KBM-7 (cell line): ENCODE measurements at places on chromosomes 13 and 19.

DNA sequence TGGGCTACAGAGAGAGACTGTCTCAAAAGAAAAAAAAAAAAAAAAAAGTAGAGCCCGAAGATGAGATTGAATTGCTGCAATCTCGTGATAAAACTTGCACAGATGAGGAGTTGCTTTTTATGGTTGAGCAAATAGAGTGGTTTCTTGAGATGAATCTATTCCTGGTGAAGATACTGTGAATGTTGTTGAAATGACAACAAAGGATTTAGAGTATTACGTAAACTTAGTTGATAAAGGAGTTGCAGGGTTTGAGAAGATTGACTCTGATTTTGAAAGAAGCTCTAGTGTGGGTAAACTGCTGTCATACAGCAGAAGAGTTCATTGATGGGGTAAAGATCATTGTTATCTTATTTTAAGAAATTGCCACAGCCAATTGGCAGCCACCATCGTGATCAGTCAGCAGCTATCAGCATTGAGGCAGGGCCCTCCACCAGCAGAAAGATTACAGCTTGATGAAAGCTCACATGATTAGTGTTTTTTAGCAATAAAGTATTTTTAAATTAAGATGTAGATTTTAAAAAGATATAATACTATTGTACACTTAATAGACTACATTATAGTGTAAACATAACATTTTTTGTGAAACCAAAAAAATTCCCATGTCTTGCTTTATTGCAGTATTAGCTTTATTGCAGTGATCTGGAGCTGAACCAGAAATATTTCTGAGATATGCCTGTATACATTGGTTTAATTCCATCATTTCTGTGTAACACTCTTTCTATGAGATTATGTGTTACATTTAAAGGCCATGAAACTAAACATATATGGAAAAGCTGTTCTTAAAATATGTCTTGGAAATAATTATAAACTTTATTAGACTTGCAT is 43.1 kb downstream of the ZMYM2 start:
- DNase-seq = no peak

DNA sequence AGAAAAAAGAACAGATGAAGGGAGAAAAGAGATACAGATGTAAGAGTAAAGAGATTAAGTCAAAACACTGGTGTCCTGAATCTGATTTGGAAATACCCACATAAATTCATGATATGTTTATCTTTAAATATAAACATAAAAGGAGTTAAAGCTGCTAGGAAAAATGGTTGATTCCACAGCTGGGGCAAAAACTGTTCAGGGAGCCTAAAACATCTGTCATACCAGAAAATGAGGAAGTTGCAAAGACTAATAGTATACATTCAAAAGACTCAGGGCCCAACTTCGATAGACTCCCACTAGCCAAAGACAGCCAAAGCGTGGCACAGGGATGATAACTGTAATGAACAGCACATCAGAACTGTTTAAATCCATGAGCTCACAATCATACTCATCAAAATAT is 62.0 kb downstream of the ABCC4 start:
- DNase-seq = peak; percentile 75

GRCh38 chr13:100473087-100473486 is 115.5 kb downstream of the GGACT start:
- DNase-seq = no peak

GRCh38 chr13:101406791-101407190 is 9.5 kb downstream of the NALCN start:
- DNase-seq = no peak

GRCh38 chr19:13154241-13154778 is 4.1 kb downstream of the IER2 start:
- DNase-seq = peak; percentile 55

DNA sequence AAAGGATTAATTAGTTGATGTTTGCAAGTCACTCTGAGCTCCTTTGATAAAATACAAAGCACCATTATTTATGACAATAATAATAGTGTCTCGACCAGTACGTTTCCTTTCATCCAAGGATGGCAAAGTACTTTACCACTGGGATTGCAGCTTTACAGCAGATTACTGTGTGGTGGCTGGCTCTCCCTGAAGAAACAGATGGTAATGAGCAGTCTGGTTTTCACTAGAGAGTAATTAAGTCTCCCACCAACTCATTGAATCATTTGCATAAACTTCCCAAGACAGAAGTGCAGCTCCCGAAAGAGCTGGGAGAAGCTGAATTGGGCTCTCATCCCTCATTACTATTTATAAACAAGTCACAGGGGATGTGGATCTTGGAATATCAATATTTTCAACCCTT is 48.7 kb downstream of the KLF5 start:
- DNase-seq = no peak

DNA sequence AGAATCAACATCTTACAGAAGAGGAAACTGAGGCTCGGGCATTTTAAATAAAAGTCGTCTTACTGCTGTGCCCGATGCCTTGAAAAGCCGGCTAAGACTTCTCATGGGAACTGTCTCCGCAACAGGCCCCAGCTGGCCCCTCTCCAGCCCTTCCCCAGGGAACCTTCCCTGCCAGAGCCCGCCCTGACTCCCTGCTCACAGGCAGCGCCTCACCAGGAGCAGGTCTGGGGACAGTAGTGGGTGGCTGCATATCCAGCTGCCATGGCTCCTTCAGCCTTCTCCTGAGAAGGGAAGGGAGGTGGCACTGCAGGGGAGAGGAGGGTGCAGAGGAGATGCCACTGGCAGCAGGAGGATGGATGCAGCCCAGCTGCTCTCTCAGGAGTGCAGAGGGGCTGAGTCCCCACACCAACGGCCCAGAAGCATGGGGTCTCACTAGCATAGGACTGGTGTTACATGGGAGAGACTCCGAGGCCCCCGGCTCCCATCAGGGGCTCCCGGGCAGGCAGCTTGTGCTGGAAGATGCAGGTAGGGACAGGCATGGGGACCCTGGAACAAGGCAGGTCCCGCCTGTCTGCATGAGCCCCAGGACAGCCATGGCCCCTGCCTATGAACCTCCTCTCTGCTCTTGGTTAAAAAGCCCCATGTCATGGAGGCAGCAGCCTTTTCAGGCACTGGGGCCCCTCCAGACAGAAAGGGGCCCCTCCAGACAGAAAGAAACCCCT is 216.4 kb upstream of the SGCG start:
- DNase-seq = no peak

GRCh38 chr13:31377946-31378345 is 178.2 kb downstream of the B3GLCT start:
- no peak for DNase-seq

DNA sequence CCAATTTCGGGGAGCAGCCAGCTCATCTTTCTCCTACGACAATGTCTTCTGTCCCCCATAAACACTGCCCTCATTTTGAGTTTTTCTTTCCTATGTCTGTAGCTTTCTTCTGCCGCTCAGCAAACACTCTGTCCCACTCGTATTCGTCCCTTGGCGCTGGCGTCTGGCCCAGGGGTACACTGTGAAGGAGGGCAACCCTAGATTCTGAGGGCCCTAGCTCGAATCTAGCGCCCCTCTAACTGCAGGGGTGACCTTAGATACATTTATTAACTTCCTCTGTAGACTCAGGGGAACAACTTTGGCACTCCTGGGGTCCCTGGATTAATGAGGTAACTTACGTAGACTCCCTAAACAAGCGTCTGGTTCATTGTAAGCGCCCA is 677 bp upstream of the LRCH1 start:
- no peak for DNase-seq
